Activated CD8-positive, alpha-beta memory T cell treated with anti-CD3 and anti-CD28 coated beads for 48 hours (primary cell): ENCODE measurements at places on chromosomes 7 and 10.

DNA sequence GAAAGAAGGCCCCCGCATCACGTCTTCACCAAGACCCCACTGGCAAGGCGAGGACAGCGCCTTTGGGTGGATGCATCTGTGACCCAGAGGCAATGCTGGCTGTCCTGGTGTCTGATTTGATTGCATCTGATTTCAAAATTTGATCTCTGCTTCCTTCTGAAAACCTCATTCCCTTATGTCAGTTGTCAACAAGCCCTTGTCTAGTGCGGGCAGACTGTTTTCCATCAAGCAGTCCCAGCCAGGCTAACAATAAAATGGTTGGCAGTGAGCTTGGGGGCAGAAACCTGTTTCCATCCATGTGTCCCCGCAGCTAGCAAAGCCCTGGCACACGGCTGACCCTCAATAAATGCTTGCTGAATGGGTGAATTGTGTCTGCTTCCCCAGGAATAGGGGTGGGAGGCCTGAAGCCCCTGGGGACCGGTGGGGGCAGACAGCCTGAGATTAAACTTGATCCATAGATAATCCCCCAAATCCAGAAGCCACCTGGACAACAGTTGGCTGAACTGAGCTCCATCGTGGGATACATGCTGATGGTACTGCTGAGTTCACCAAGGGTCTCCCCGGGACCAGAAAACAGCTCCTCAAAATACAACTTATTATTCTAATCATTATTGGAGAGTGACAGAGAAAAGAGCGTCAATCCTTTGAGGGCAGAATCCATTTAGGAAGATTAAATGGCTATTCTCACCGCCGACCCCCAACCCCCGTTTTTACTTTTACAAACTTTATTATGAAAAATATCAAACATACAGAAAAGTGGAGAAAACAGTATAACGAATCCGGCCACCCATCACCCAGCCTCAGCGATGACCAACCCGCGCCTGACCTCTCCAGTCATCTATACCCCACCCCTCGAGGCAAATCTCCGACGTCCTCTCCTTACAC lies 912 bp upstream of the DUSP5 start:
- DNase-seq = no peak

- no peak for DNase-seq
These were observed 106.2 kb downstream of the REEP3 start for GRCh38 chr10:63627396-63627795.

- DNase-seq = no peak
These were observed 533.0 kb upstream of the GALNT17 start for GRCh38 chr7:70598976-70599375.

- DNase-seq = no peak
These were observed 63.3 kb upstream of the PRKG1 start for GRCh38 chr10:51010977-51011376.

DNA sequence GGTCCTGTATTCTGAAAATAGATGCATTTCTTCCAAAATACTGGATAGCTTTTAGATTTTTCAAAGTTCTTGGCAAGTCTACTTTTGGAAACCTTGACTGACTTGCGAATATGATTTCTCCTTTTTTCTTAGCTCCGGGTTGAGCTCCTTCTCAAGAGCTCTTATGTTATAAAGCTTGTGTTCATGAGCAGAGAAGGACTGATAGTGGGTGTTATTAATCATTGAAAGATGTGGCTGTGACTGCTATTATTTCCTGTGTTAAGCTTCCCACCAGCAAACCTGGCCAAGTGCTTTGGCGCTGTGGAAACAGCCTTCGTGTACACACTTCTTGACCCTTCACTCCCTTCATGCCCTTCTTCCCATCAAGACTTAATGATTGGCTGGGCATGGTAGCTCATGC lies 98.2 kb downstream of the KIAA1217 start:
- no peak for DNase-seq

DNA sequence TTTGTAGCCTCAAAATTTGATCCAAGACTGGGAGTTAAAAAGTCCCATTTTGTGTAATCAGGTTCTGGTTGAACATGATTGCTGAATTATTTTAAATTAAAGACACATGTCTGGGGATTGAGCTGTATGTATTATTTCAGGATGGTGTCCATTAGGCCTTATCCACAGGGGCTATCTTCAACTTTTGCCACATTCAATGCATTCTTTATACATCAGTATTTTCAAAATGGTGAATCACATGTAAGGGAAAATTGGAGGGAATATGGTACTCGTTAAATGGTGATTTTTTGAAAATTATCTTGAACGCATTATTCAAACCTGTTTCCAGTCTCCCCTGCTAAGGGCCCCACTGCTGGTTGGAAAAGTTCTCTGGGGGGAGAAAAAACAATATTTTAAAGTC lies 367.7 kb upstream of the NPVF start:
- DNase-seq = no peak

DNA sequence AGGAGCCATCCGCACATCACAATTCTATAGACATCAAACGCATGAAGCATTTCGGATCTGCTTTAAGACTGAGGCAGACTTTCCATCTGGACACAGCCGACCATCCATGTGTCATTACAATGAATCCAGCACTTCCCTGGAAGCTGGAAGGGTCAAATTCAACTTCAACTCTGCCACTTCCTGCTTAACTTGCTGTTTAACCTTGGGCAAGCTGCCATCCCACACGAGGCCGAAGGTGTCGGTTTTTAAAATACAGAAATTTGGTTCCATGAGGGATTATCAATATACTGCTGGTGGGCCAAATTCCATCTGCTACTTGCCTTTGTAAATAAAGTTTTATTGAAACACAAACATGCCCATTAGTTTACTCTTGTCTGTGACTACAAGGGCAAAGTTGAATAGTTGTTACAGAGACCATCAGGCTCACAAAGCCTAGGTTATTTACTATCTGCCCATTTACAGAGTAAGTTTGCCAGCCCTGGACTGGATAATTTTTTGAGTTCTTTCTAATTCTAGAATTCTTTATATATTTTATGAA lies 134.6 kb downstream of the FAM204A start:
- DNase-seq = no peak

DNA sequence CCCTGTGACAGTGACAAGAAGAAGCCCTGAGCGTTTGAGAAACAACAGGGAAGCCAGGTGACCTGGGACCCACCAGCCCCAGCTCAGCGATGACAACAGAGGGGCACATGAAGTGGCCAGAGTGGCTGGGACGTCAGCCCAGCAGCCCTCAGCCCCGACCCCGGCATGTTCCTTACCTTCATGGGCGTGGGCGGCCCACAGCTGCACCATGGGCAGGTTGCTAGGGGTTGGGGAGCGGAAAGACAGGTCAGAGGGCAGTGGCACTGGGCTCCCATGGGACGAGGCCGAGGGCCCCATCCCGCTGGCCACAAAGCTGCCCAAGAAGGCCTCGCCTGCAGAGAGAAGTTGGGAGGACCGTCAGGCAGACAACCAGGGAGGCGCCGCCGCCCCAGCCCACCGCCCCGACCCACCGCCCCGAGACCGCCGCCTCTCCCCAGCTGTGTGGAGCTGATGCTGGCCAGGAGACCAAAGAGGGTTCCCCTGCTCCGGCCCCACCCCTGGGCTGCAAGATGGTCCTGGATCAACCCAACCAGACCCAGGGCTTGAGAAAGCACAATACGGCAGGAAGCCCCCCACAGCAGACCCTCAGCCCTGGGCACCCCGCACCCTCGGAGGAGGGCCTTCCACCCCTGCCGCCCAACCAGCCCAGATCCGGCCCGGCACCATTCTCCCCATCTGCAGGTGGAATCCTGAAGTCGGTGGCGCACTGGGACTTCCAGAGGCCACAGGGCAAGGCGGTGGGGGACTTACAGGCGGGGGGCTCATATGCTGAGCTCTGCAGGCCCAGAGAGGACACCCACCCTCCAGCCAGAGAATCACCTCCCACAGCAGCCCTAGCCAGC lies 29.1 kb downstream of the TNRC18 start:
- no peak for DNase-seq

DNA sequence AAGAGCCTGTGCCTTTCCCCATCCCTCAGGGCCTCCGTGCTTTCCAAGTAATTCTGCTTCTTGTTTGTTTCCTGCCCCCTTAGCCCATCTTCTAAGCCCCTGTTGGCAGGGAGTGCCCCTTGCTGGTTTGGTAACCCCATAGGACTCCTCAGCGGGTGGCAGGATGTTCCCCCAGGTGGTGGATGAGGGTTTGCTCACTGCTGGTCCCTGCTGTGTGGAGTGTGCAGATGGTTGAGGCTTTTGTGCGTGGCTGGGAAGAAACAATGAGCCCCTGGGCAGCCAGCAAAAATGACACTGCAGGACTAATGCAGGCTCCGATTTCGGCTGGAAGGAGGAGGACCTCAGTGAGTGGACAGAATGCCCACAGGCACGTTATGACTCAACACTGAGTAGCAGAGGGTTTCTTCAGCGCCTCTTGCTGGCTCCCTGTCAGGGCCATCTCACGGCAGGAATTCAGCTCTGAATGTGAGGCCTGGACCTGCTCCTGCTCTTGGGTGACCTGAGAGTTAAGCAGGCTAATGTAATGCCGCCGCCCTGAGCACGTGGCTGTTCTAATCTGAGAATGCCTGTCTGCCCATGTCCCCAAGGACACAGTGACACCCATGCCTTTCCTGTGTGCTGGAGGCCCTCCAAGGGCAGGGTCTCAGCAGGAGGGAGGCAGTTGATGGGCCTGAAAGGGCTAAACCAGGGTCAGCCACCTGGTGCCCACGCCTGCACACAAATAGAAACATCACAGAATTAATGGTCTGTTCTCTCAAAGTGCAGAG lies 16.6 kb downstream of the BAG3 start:
- no peak for DNase-seq

- no peak for DNase-seq
These were observed 169.2 kb downstream of the ST7 start for GRCh38 chr7:117122536-117122935.

DNA sequence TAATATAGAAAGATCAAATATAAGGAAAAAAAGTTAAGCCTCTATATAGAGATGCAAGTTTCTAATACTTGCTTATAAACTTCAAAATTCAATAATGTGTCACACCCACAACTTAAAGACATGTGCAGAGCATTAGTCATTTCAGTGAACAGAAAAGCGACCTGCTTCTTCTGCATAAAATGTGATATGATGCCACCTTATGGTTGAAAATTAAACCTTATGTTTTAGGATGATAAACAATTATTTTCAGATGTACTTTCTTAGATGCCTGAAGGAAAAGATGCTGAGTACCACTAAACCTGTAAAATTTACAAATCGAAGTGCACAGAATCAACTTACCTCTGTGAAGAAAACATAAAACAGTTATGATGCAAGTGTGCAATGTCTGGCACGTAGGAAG lies 96.0 kb downstream of the MTERF1 start:
- DNase-seq = no peak

- DNase-seq = no peak
These were observed 11.2 kb upstream of the CRYGN start for GRCh38 chr7:151451156-151451555.

DNA sequence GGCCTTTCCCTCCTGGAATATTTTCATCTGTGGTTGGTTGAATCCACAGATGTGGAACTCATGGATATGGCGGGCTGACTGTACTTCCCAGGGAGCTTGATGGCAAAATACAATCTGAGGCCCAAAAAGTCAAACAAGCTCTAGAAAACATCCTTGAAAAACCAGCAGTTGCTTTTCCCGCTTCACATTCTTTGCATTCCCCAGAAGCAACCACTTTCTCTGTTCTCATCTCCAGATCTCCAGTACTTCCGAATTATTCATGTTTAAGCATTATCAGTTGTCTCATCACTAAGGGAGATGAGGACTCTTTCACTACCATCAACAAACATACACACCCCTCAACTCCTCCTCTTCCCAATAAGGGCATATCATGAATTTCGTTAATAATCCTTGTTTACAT lies 55.3 kb downstream of the KIF5B start:
- no peak for DNase-seq

DNA sequence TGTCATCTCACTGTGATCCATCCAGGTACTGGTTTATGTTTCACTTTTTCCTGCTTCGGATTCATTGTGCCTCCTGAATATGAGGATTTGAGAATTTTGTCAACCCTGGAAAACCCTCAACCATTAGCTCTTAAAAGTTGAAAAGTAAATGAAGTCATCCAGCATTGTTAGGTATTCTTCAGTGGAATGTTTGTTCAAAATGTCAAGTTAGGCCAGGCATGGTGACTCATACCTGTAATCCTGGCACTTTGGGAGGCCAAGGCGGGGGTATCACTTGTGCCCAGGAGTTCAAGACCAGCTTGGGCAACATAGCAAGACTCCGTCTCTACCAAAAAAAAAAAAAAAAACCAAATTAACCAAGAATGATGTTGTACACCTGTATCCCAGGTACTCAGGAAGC lies 222.1 kb downstream of the NSUN6 start:
- no peak for DNase-seq

- no peak for DNase-seq
These were observed 281.0 kb upstream of the PTER start for GRCh38 chr10:16155834-16156233.

DNA sequence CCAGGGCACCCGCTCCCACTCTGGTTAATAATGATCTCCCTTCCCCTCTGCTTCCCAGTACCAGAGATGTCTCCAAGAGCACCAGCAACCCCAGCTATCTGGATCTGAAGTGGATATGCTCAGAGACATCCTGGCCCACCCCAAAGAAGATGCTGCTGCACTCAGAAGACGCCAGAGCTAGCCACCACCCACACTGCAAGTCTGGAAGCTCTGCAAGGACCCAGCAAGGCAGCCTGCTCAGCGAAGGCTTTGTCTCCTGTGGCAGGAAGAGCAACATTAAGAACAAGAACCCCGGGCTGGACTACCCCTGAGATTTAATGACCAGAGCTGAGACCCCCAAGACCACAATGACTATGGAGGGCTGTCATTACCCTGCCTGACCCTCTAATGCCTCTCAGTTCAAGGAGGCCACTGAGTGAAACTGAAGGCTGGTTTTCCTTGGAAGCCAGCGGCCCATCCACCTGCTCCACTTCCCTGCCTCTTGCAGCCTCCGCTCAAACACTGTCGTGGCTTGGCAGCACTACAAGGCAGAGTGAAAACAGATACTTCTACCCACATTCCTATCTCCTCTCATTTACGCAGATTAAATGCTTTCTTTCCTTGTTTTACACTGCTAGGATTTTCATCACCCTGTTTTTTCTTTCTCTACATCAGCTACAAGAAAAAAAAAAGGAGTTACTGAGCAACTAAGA lies 202.2 kb downstream of the SNX10 start:
- DNase-seq = no peak

DNA sequence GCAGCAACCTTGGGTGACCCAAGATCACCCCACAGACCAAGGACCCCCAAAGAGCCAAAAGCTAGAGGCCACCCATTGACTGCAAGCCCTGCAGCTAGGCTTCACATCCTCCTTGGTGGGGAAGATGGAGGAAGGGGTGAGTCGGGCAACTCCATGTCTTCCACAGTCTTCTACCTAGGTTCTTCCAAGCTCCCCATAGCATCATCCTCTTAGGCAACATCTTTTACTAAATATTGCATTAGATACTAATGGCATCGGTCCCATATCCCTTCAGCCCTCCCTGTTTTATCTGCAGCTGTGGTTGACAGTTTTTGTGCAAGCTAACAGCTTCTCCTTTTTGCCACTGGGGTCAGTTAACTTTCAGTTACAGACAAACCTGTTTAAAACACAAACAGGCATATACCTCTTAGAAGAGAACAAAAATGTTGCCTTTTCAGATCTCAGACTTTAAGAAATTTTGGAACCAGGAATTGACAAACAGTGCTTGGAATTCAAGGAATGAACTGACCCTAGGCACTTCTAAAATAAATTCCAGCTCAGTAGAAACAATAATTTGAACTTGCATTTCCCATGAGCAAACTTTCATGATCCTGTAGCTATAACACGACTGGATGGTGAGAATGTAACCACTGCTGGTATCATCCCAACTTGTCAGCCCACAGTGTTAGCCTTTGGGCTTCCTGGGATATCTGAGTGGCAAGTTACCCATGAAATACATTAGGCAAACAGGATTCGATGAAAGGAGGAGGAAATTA lies 33.9 kb upstream of the MSMB start:
- DNase-seq = no peak

GRCh38 chr7:135160858-135161653 lies 9.5 kb downstream of the CYREN start:
- no peak for DNase-seq
